T-helper 2 cell treated with Interferon-gamma antibody and Interleukin-4, amounts not matched to agents 5 μg/mL and 100 μg/mL, for 36 hours (primary cell): ENCODE measurements at places on chromosomes 13 and 19.

DNA sequence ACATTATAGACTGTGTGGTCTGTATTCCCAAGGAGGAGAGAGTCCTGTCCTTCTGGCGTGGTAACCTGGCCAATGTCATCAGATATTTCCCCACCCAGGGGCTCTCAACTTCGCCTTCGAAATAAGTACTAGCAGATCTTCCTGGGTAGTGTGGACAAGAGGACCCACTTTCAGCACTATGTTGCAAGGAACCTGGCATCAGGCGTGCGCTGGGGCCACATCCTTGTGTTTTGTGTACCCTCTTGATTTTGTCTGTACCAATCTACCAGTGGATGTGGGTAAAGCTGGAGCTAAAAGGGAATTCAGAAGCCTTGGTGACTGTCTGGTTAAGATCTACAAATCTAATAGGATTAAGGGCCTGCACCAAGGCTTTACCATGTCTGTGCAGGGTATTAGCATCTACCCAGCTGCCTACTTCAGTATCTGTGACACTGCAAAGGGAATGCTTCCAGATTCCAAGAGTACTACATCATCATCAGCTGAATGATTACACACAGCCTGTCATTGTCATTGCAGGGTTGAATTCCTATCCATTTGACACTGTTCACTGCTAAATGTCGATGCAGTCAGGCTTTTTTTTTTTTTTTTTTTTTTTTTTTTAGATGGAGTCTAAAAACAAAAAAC lies 148.0 kb downstream of the PRR20E start:
- no peak for DNase-seq

GRCh38 chr19:33221638-33222037 lies 4.0 kb downstream of the SLC7A10 start:
- no peak for DNase-seq

- DNase-seq: no peak
These were observed 686.4 kb downstream of the PCDH9 start for GRCh38 chr13:66543780-66544179.

DNA sequence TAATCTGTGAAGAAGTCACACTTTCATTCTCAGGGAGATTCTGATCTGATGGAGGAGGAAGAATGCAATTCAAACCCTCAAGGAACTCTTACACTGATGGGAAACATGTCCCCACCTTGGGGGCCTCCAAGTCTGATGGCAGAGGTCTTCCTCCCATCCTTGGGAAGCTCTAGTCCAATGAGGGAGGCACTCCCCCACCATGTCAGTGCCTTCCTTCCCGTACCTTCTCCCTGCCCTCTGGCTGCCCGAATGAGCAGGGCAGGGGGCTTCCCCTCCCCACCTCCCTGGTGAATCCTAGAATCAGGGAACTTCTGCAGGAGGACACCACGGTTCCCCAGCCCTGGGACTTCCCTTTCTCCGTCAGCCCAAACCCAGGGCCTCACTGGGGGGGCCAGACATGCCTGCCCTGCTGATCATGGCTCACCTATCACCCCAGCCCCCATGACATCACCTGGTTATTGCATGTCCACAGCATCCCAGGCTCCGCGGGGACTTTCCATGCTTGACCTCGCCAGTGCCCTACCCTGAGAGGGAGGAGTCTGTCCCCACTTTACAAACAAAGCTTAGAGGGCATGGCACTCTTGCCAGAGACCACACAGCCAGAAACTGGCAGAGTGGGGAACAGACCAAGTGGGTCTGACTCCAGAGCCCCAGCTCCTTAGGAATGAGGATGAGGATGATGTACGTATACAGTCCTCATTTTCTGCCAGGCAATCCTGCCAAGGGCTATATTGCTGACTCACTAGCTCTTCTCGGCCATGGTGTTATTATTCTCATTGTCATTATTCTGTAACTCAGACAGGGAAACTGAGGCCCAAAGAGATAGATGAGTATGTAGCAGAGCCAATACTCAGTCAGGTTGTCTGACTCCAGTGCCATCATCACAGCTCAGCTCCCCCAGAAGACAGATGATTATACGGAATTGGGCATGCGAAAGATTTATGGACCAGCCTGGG lies 9.6 kb upstream of the BCL3 start:
- DNase-seq: no peak

DNA sequence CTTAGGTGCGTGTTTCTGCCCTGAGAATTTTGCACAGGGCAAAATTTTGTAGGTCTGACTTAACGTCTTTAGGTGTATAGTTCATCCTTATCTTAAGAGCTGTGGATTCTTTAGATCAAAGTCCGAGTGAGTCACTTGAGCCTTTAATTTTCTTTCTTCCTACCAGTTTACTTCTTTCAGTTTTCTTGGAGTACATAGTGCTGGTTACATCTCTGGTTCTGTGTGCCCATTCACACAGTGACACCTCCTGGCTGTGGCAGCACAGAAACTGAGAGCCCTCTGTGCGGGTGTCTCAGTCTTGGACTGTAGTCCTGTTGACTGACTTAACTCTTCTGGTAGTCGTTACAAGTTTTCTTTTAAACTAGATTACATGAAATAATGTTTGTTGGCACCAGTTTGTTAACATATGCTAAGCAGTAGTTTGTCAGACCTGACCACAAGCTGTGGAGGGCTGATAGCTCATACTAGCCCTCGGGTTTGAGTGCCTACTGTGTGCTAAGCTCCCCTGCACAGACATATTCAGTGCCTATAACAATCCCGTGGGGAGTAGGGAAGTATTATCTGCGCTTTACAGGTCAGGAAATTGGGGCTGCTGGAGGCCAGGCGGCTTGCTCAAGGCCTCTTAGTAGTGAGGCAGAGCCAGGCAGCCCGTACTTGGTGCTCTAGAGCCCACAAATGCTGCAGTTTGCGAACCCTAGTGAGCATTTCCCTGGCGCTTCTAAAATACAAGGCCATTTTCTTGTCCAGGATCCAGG lies 1.6 kb downstream of the GATAD2A start:
- peak; percentile 61 for DNase-seq

DNA sequence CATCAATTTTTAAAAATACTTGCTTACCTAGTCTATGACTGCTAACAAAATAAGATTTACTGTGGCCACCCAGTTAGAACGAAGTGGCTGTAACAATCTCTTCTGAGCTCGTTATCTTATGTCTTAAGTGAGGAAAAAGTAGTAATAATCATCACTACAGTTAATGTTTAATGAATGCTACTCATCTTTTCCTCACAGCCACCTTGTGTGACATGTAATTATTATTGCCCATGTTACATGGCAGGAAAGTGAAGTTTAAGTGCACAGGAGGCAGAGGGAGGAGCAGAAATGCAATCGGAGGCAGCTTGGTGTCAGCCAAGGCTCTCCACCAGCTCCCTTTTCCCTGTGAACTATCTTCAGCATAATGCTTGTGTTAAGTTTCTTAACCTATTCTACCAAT lies 260.3 kb downstream of the B3GLCT start:
- no peak for DNase-seq

DNA sequence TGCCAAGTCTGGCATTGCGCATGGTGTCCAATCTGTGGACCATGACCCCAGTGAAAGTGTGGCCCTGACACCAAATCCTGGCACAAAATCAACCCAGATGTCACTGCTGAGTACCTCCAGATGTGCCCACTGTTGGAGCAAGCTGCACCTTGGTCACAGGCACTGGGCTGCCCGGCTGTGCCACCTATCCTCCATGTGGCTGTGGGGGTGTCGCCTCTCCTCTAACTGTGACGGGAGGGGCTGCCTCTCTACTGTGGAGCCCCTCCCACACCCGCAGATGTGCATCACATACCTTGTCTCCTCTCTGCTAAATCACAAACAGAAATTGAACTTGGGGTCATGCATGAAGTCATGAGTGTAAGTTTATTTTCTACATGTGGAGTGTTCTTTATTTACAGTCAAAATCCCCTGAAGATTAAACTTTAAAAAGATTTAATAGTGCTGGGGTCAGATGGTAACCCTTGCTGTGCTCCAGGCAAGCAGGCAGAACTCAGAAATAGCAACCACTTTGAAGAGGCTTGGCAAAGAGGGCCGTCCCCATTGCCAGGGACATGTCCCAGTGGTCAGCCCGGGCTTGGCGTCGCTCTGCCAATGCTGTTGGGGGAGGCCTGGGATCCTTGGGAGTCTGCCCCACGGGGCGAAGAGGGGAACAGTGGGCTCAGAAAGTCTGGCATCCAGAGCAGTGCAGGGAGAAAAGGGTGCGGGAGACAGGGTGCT lies 46.4 kb upstream of the ZNF536 start:
- no peak for DNase-seq

DNA sequence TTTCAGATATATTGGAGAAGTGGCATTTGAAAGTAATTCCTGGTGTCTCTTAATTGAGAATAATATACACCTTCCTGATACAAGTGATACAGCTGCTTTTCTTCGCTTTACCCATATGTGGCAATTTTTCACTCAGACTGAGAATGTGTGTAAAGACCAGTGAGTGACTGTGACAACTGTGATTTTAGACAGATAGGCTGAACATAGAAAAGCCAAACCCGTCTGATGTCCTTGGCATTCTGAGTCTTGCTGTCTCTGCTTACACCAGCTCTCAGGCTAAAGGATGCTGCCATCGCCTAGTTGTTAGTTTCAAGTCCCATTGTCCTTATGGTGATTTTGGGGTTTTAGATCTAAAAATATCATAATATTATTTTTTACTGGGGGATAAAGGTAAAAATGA lies 492.6 kb downstream of the RFC3 start:
- no peak for DNase-seq

GRCh38 chr13:20825477-20825875 lies 51.7 kb upstream of the EEF1AKMT1 start:
- DNase-seq: no peak

- no peak for DNase-seq
These were observed 39.5 kb upstream of the SERP2 start for GRCh38 chr13:44333950-44334655.

DNA sequence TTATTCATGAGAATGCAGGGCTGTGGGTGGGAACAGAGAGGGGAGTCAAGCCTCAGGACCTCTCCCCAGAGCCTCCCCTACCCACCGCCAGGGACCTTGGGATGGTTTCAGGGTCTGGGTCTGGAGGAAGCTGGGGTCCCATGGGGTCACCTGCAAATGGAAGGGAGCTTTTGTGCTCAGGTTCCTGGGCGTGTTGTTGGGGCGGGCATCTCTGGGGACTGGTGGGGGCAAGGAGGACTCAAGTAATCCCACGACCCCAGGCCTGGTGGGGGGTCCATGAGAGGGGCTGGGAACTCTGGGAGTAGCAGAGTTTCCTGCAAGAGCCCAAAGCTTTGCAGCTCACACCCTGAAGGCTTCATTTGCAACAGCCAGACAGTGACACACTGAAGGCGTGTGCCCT lies 60.2 kb downstream of the UNC13A start:
- no peak for DNase-seq

GRCh38 chr19:5585461-5586299 lies 17.9 kb upstream of the TINCR start:
- peak; percentile 52 for DNase-seq

DNA sequence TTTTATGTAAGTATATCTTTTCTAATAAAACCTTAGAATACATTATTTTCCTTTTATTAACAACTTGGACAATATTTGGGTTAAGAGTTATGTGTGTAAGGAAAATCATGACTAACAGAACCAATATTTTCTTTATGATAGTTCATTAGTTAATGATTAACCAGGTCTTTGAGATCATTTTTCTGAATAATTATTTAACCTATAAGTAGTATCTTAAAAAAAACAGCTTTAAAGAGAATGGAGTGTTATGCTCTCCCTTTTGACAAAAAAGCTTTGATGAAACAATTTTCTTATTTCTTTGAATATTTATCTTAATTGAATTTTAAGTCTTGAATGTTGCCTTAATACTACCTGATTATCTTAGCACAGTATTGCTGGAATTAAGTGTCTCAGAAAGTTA lies 3.8 kb downstream of the SLAIN1 start:
- DNase-seq: no peak

DNA sequence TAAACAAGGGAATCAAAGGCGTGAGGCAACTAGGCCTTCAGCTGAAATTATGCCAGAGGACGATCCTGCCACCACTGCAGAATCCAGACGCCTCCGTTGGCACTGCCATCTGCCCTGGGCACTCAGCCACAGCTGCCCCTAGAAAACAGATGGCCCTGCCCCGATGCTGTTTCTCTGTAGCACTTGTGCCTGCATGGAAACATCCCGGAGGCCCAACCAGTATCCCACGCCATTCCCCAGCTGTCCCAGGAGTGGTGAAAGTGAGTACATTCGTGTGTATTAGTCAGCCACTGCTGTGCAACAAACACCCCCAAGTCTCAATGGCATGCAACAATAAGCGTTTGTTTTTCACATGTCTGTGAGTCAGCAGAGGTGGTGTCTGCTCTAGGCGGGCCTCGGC lies 8.9 kb upstream of the CRTC1 start:
- DNase-seq: no peak

DNA sequence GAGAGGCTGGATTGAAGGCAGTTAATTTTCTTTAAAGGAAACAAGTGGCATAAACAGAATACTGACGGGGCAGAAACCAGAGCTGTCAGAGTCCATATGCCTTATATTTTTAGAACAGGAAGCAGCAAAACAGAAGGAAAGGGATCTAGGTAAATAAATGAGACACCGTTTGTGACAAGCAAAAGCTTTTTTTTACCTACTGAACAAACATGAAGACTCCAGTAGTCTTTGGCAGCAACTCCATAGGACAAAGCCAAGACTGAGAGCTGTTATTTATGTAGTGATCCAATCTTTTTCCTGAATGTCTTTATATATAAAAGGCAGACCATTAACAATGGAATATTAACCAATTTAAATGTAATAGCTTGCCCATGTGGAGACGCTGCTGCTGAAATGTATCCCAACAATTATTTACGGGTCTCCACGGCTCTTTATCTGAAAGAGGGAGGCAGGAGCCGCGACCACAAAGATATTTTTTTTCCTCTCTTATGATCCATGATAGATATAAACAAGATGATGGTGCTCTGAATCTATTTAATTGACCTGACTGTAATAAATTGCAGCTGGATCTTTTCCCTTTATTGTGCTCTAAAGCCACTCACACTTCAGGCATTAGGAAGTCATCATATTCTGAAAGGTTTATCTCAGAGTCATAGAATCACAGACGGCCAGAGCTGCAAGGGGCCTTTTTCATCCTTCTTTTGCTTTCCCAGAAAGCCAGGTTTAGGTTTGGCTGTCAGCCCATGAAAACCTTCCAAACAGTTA lies 687.8 kb downstream of the EFNB2 start:
- DNase-seq: no peak

DNA sequence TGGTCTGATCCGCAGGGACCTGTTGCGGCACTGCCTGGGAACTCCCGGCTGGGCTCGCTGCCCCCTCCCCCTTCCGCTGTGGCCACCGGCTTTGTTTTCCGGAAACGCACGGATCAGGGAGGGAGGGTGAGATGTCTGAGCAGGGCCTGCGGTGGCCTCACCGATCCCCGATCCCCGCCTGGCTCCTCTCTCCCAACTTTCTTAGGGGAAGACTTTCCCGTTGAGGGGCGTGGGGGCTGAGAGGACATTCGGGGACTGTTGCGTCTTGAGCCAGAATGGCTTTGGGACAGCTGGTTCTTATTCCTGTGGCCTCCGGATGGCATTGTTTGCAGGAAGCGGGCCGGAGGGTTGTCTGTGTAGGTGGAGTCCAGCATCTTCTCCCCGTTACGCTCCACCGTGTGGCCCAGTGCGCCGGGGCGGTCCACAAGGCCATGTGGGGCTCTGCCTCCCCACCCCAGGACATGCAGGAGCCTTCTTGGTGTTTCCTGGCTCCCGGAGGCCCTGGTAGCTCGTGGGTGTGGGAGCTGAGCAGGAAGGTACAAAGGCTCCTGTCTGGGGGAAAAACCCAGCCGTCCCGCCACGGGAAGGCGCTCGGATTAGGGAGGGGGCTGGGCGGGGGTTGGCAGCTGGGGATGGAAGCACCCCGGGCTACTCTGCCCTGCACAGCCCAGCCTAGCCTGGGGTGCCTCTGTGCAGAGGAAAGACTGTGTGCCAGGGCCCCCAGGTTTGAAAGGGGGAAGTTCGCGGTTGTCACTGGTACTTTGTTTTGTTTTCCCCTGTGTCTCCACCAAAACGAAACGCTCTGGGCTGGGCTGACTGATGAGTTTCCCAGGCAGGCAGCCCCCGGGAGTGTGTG lies 1.3 kb downstream of the CSNK1G2 start:
- DNase-seq: peak; percentile 82
